ENCODE measurements at places on chromosomes 4 and X. TPM values are rescaled to one million over a fixed set of nuclear protein-coding genes. Genes with fewer than 3 reads are reported as not detected.

CXorf51A gene
- not detected for polyA plus RNA-seq

NUP62CL gene
- 1.2 TPM for polyA plus RNA-seq

NDNF gene
- not detected for polyA plus RNA-seq

NUDT11 gene
- polyA plus RNA-seq = 1.0 TPM

PNMA6A gene
- polyA plus RNA-seq = not detected

TMPRSS11E gene
- polyA plus RNA-seq = 0.27 TPM

CABS1 gene
- not detected for polyA plus RNA-seq

MANBA gene
- 22.5 TPM for polyA plus RNA-seq

GNRHR gene
- polyA plus RNA-seq = not detected
